Activated naive CD8-positive, alpha-beta T cell treated with anti-CD3 and anti-CD28 coated beads for 36 hours (primary cell): ENCODE measurements at places on chromosomes 5 and 9.

DNA sequence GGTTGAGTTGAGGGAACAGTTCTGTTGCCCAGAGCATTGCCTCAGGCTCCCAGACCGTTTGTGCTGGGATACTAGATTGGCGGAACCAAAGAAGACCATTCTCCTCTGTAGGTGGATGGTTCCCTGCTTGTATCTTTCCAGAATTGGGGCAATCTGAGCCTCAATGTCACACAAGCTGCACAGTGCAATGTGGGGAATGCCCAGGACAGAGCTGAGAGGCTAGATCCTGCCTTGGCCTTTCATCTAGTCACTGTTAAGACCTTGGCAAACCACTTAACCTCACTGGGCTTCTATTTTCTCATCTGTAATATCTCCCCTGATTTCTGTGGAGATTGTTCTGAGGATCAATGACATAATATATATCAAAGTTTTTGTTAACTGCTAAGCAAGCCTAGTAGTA is 16.9 kb upstream of the ERAP2 start:
- no peak for DNase-seq

- no peak for DNase-seq
Measured at GRCh38 chr9:82129708-82130107, 141.1 kb downstream of the SPATA31D1 start.

GRCh38 chr5:6941631-6942030 is 228.4 kb downstream of the TENT4A start:
- DNase-seq: no peak

DNA sequence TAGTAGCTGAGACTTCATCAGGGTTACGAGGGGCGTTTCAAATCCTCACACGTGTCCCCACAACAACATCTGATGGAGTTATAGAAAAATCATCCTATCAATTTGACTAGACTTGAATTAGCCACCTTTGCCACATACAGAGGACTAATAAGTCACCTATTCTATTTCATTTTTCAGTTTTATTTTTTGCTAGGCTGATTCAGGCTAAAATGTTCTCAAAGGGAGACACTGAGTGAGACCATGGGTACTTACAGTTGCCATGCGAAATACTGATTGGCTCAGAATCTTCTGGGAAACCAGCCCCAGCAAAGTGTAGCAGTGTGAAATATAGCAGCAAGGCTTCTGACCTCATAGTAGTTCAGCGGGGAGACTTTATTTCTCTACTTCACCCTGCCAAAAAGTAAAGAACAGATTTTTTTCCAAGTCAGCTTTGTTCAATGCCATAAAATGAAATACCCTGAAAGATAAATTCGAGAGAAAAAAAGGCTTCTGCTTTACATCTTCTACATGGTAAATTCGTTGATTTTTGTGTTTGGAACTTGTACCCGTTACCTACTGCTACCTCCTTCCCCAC is 69.9 kb downstream of the SEMA6A start:
- DNase-seq: no peak

GRCh38 chr5:156759156-156759555 is 90.9 kb upstream of the PPP1R2B start:
- DNase-seq: no peak

- DNase-seq: no peak
Measured at GRCh38 chr9:99003308-99003707, 59.6 kb downstream of the COL15A1 start.

GRCh38 chr9:17401858-17402257 is 177.0 kb upstream of the SH3GL2 start:
- DNase-seq: no peak

- no peak for DNase-seq
Measured at GRCh38 chr5:82168294-82168693, 109.9 kb downstream of the RPS23 start.

DNA sequence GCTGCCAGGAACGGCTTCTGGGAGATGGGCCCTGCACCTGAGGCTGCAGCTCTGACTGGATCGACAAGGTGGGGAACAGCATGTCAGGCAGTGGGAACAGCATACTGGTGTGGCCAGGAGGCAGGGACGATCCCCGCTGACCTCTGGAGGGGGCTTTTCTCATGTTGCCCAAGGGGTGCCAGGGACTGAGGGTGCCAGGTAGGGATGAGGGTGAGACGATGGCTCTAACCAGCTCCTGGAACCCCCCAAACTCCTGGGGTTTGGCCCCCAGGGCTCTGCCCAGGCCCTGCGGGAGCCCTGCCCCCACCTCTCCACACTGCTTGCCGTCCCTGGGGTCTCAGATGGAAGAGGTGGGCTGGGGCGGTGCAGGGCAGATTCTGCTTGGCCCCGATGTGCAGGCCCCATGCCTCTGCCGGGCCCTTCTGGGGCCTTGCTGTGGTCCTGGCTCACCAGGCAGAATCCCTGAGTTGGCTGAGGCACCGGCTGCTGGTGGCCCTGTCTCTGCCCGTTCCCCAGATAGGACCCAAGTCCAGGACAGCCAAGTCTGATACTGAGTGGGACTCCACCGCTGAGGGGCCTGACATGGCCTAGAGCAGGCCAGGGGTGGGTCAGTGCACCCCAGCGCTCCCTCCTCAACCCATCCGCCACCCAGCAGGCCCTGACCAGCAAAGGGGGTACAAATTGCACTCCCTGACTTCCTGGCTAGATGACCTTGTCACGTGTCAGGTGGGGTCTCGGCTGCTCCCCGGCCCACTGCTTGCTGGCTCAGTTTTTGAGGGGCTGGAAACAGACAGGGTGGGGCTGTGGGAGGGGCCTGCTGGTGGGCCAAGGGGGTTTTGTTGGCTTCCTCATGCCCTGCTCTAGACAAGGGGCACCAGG is 28.4 kb upstream of the RNF130 start:
- no peak for DNase-seq

DNA sequence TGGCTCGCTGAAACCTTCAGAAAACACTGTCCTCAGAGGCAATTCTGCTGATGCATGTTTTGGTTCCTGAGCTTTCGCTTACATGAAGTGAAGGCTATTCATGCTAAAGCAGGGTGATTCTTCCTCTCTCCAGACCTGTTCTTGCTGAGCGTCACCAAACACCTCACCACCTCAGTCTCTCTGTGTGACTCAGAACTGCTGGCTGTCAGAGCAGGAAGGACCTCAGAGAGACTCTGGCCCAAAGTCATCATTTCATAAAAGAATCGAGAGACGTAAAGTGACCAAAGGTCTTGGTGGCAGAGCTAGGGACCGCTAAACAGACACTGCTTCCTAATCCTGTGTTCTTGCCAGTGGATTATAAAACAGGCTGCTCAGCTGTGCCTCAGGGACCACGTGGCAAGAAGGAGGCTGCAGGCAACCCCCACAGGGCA is 73.8 kb downstream of the LHFPL2 start:
- DNase-seq: no peak

- no peak for DNase-seq
Measured at GRCh38 chr9:72623156-72623555, 101.7 kb downstream of the TMC1 start.

GRCh38 chr5:105773241-105773640 is 1897.5 kb downstream of the EFNA5 start:
- no peak for DNase-seq

DNA sequence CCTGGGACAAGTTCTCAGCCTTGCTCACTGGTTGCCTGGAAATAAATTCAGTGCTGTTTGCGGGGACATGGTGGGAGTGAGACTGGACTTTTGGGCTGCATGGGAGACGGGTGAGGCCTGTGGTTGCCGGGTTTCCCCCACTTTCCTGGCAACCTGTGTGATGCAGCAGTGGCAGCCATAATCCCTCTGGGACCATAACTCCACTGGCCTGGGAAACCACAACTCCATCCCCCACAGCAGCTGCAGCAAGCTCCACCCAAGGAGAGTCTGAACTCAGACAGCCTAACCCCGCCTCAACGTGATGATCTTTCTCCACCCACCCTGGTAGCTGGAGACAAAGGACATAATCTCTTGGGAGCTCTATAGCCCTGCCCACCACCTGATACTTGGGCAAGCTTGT is 349.9 kb downstream of the PIK3R1 start:
- no peak for DNase-seq

DNA sequence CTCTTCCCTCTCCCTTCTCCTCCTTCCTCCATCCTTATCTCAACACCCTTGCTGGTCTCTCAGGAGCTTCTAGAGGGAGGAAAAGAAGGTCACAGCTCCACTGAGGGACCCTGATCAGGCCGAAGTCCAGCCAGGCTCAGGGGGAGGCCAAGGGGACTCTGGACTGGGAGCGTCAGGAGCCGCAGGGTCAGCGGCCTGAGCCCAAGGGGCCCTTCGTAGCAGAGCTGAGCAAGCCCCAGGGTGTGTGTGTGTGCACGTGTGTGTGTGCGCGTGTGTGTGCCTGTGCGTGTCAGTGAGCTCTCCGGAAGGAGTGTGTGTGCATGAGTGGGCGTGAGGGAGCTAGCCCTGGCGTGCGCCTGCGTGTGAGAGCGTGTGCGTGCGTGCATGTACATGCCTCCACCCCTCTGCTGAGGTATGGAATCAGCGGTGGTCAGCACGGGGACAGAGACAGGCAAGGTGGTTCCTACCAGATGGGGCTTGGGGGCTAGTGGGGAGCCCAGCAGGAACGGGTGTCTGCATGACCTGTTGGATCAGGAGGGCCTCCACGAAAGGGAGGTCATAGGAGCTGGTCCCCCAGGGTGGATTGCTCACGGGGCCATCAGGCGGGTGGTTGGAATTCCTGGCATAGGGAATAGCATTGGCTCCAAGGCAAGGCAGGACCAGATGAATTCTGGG is 10.0 kb upstream of the AGPAT2 start:
- no peak for DNase-seq

GRCh38 chr5:1392801-1393565 is 48.1 kb upstream of the CLPTM1L start:
- DNase-seq: no peak

DNA sequence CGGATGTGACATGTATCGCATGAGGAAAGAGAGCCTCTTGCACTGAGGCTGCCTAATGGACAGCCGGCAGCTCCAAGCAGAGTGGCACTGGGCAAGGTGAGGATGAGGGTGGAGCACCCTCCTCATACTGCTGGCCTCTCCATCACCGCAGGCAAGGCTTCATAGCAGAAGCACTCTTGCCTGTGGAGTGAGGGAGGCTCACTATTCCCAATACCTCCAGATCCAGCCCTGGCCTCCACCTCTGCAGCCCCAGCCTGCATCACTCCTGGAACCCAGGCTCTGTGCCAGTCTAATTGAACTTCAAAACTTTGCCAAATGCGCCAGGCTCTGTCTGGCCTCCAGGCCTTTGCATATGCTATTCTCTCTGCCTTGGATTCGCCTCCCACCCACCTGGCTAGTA is 29.7 kb upstream of the ARAP3 start:
- no peak for DNase-seq
